ENCODE measurements at places on chromosomes 6 and 20. TPM values are rescaled to one million over a fixed set of nuclear protein-coding genes. Genes with fewer than 3 reads are reported as not detected.

GRCh38 chr20:44080646-44081267 lies 106.2 kb downstream of the JPH2 start:
- DNase-seq = peak; percentile 83

DNA sequence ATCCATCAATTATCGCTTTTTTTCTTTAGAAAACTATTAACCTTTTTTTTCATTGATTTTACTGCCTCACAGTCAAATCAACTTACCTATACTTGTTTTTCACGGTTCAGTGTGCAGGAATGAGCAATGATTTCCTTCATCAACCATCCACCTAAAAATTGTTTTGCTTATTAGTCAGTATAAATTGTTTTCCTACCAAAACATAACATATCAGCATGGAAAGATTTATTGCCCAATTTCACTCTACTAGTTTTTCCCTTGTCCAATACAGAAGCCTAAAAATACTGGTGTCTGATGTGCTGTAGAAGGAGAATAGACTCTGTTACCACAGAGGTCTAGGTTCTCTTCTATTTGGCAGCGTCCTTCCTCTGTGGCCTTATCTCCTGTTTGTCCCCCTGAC lies 558.2 kb upstream of the CITED2 start:
- no peak for DNase-seq

- no peak for DNase-seq
These were observed 12.5 kb upstream of the PANK2 start for GRCh38 chr20:3876676-3877075.

DNA sequence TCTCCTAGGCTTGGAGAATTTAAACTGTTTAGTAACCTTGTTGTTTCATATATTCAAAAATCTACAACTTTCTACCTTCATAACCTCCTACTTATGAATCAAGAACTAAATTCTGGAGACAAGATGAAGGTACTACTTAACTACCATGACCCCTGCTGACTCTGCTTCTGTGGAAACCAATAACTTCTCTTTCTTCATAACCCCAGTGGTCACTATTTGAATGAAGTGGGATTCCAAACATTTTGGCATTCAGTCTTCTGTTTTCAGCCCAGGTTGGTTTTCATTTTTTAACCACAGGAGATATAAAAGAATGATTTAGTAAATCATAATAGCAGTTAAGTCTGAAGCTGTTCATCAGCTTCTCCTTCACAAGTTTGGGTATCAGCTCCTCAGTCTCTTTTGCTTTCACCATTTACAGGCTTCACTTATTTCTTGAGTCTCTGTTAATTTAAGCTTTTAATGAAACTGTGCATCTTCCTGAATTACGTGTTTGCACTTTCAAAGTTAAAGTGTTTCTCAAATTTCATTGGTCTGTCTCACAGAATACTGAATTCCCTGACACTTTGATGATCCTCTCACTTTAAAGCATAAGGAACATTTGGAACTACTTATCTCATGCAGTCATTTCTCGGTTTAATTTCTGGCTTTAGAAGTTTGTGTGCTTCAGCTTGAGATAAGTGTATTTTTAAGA lies 9.5 kb downstream of the SENP6 start:
- no peak for DNase-seq

GRCh38 chr6:157267654-157268053 lies 55.7 kb downstream of the TMEM242 start:
- no peak for DNase-seq

DNA sequence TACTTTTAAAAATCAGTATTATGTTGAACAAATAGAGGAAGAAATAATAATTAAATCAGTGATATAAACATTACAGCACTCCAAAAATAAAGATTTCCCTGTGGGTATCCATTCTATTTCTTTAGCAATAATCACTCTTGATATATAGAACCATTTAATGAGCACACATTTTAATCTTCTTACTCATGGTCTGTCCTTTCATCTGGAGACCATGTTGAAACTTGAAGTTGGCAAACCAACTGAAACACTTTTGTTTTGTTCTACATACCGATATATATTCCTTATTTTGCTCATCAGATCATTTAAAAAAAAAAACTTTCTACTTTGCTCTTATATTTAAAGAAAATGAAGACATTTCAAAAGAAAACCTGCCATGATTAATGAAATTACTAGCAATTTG lies 13.4 kb downstream of the C6orf58 start:
- no peak for DNase-seq

Gene ADGB
- not detected for total RNA-seq

Gene VSX1
- 2.8 TPM for total RNA-seq

Gene OR2B6
- total RNA-seq = not detected

Gene FAM209B
- not detected for total RNA-seq
